ENCODE measurements at places on chromosomes 7 and 10.
A peak's percentile ranks its signal among the peaks of the same experiment; 100 is the strongest.

- DNase-seq, result no peak
Measured at GRCh38 chr10:100347568-100348195, 649 bp downstream of the SCD start.

DNA sequence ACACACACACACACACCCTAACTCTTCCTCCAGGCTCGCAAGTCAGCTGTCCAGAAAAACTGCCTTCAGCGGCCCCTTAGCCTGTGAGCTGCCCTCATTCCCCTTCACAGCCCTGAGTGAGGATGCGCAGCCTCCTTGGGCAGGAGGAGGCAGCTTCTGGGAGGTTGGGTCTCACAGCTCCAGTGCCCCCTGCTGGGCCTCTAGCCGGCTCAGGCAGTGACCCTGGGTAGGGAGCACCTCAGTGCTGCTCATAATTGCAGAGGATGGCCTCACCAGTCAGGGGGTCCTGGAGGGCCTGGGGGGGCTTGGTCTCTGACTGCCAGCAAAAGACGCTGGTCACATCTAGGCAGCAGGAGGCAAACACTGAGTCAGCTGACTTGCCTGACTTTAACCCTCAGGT lies 43.7 kb downstream of the ZNF273 start:
- DNase-seq, result no peak

DNA sequence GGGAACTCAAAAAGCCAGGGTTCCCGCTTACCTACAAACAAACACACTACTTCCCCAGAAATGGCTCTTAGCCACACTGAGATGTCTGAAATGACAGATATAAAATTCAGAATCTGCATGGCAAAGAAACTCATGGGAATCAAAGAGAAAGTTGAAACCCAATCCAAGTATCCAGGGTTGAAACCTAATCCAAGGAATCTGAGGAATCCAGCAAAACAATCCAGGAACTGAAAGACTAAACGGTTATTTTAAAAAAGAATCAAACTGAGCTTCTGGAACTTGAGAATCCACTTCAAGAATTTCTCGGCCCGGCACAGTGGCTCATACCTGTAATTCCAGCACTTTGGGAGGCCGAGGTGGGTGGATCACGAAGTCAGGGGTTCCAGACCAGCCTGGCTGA lies 568.8 kb downstream of the POM121L12 start:
- DNase-seq, result no peak

DNA sequence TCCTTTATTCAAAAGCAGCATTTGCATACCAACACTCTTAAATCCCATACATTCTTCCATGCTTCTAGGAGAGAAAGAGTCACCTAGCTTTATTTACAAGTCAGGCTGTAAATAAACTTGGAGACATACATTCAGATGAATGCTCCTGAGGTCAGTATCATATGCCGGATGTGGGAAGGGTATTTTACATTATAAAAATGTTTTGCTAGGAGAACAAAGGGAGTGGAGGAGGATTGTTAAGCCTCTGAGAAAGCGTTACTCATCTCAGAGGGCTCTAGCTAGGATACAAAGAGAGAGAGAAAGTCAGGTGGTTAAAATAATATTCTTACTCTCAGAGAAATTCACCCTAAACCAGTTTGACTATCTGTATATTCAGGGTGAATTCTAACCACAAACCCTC lies 300.9 kb upstream of the NPSR1 start:
- no peak for DNase-seq

- peak; percentile 24 for DNase-seq
Measured at GRCh38 chr10:44030132-44030531, 354.8 kb downstream of the CXCL12 start.

- DNase-seq, result no peak
Measured at GRCh38 chr7:127810696-127811660, 159.0 kb downstream of the SND1 start.

DNA sequence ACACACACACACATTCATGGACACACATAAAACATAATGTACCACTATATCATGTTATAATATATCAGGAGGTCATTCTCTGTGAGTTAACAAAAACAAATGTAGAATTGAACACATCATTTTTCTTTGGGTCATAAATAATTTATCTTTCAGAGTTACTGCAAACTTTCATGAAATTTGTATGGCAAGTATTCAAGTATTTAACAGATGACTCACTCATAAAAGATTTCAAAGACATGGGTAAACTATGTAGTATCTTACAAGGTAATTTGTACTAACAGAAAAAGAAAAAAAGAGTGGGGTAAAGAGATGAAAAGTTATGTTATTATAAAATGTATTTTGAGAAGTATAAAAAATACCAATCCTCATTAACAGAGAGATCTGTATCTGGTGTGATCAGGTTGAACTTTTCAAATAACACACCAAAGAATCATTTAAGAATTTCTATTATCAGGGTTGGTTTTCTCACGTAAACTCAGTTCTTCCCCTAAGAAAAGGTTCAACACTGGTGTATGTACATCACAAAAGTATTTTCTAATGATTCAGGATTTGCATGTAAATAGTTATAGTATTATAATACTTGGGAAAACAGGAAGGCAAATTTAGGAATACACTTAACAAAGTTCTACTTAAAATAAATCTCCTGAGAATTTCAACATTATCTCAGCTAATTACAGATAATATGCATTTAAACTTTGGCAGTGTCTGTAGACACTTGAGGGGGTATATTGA lies 933.1 kb upstream of the LRRN3 start:
- DNase-seq, result no peak

DNA sequence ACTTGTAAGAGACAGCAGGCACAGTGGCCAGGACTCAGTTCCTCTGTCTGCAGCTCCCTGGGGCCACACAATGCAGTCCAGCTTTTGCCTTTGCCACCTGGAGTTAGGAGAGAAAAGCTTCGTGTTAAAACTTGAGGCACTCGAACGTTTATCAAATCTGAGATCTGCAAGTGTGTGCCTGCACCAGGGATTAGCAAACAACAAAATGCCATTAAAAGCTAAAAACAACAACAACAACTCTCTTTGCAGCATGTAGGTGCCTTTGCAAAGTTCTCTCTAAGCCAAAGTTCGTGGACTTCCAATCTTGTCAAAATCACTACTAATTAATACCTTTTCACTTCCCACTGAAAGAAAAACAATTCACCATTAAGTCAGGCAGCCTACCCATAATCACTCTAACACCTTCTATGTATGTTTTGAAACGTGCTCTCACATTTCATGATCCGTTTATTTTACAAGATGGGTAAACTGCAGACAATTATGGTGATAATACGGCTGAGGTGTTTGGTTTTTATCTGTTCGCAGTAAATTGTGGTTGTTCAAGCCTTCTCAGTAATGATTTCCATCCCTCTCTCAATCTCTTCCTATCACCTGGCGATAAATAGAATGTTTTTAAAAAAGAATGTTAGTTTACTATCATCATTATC lies 36.2 kb upstream of the SDK1 start:
- no peak for DNase-seq

- DNase-seq, result peak; percentile 66
Measured at GRCh38 chr10:84267503-84268126, 22.8 kb downstream of the RGR start.

- no peak for DNase-seq
Measured at GRCh38 chr10:88541116-88541626, 41.9 kb downstream of the RNLS start.

- no peak for DNase-seq
Measured at GRCh38 chr7:139655305-139655704, 122.5 kb downstream of the HIPK2 start.

- no peak for DNase-seq
Measured at GRCh38 chr7:31410265-31410664, 69.7 kb upstream of the NEUROD6 start.

DNA sequence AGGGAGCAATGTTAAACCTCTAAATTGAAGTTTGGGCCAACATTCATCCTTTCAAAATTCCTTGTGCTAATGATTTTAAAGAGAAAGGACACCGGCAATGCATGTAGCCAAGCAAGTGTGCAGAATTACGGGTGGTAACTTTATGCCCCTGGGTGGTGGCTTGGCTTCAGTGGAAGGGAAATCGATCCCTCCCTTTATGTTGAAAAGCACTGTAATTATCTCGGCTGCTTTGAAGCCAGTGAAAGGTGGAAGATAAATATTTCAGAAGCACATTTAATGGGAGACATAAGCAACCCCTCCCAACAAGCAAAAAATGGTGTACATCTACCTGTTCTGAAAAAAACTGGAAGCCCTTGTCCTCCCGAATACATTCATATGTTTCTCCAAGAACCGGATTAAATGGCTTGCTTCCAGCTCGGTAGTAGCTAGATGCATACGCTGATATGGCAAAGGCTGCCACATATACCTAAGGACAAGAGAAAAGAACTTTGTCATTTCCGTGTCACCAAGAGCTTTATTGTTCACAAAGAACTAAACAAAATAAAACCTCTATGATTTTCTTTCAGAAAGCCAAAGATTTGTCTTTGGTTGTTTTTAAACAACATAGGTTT lies 73.3 kb upstream of the GSDME start:
- DNase-seq, result no peak

DNA sequence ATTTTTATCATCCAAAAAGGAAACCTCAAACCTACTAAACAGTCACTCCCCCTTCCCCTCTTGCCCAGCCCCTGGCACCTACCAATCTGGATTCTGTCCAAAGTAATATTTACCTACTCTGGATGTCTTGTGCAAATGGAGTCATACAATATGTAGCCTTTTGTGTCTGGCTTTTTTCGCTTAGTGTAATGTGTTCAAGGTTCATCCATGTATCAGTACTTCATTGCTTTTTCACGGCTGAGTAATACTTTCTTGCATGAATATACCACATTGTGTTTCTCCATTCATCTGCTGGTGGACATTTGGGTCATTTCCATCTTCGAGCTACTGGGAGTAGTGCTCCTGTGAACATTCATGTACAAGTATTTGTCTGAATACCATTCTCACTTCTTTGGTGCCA lies 113.6 kb downstream of the EEPD1 start:
- DNase-seq, result no peak

- no peak for DNase-seq
Measured at GRCh38 chr10:9868499-9868898, 1149.2 kb upstream of the CELF2 start.
